HT1080 (cell line): ENCODE measurements at places on chromosomes 11 and 22. TPM values are rescaled to one million over a fixed set of nuclear protein-coding genes. Genes with fewer than 3 reads are reported as not detected.

GRCh38 chr11:128188346-128189004 is 398.9 kb downstream of the ETS1 start:
- no peak for DNase-seq

- no peak for DNase-seq
Observed at GRCh38 chr22:44247346-44247745, 65.4 kb downstream of the SHISAL1 start.

GRCh38 chr22:44023404-44024287 is 456 bp upstream of the PARVB start:
- peak; percentile 46 for DNase-seq

DNA sequence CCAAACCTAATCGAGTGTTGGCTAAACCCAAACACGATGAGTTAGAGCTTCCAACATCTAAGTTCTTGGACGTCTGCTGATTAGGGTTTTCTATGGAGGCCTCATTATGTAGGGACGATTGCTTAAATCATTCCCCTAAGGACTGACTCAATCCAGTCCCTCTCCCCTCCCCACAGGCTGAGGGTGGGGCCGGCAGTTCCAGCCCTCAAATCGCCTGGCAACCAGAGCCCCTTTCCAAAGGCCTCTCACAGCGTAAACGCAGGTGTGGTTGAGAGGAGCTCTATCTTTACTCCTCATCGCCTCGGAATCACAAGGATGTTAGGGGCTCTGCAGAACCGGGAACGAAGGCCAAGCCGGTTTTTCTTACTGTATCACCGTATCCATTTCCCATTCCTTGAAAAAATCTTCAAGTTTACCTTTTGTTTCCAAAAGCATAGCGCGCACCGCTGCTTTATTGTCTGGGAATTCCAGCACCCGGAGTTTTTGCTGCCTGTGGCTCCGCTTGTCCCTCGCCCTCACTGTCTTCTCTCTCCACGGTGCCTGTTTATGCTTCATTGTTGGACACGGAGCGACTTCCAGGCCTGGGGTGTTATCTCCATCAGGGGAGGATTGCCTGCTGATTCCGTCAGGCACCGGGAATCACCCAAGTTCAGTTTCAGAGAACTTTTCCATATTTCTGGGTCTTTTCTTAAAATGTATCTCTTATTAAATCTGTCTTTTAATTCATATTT is 13.8 kb upstream of the IFITM3 start:
- DNase-seq = no peak

GRCh38 chr11:114196997-114197703 is 99.0 kb upstream of the NNMT start:
- no peak for DNase-seq

- peak; percentile 43 for DNase-seq
Observed at GRCh38 chr22:36853407-36854099, 7.3 kb upstream of the NCF4 start.

- DNase-seq = no peak
Observed at GRCh38 chr11:107501713-107502112, 44.1 kb upstream of the CWF19L2 start.

GRCh38 chr11:71500601-71501021 is 26.5 kb upstream of the KRTAP5-7 start:
- DNase-seq = no peak

DNA sequence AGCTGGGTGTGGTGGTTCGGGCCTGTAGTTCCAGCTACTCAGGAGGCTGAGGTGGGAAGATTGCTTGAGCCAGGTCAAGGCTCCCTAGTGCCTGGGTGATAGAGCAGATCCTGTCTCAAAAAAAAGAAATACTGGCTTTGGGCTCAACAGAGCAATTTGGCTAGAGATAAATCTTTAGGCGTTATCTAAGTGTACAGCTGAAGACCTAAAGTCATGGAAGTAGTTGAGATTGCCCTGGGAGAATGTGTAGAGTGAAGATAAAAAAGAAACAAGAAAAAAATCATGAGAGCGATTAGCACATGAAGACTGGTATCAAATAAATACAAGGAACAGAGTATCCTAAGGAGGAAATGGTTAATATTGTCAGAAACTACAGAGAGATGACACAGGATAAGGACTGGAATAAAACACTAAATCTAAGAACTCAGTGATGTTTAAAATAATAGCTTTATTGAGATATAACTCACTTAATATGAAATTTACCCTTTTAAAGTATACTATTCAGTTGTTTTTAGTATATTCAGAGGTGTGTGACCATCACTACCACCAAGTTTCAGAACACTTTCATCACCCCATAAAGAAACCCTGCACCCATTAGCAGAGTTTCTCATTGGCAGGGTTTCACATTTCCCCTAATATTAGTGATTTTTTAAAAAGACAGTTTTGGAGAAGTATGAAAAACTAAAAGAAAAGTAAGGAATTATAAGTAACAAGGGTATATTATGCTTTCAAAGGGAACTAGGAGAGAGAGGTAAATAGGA is 20.7 kb downstream of the PIK3C2A start:
- DNase-seq = no peak

DNA sequence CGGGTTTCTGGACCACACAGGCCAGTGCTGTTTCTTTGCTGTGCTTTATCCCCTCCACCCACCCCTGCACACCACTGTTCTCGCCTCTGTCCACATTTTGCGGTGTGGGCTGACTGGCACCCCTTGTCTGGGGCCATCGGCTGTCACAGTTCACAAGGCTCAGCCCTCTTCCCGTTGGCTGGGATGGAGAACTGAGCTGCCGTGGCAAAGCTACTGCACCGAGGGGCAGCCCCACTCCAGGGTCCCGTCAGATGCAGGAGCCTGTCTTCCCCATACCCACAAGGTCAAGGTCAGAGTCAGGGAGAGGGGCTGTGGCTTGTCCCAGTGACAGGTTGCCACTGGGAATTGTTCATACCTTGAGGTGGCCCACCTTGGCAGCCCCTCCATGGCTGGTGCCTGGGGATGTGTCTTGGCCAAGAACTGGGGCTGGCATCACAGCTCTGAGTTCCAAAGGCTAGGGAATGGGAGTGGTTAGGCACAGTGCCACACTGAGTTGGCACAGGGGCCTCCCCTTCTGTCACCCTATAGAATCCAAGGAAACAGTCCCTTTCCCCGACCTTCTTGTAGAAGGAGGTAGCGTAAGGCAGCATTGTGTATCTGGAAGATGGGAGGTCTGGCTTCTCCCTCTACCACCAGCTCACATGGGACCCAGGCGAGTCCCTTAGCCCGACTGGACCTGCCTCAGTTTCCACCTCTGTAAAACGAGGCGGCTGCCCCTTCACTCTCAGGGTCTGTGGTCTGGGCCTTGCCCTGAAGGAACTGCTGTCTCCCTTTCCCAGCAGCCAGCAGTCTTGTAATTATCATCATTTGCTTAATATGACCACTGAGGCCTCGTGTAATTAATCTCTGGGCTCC is 3.4 kb downstream of the GRK2 start:
- DNase-seq = no peak

DNA sequence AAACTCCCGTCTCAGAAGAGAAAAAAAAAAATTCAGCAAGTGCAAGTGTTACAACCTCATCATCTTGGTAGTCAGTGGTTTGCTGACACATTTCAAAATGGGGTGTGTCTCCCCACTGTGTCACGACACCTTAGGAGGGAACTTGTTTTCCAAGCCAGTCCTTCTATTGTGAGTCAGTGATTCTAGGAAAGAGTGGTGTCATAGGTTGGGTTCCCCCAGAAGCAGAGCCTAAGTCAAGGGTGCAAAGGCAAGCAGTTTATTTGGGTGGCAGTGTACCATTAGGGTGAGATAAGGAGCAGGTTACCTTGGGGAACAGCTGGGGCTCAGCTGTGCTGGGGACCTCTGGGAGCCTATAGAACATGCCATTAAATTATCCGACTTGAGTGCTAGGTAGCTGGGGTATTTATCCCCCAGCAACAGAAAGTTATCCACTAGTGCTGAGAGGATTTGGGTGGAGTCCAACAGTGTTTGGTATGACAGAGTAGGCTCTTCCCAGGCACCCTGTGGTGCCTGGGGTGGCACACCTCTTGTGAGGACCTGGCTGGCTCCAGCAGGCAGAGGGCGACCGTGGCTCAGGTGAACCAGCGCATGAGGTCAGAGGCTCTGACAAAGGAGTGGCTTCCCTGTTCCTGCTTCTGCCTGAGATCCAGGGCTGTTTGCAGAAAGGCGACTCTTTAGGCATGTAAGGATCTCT is 41.7 kb downstream of the KIAA1671 start:
- DNase-seq = peak; percentile 88

- no peak for DNase-seq
Observed at GRCh38 chr11:115502636-115503082, 1.6 kb downstream of the CADM1 start.

- peak; percentile 64 for DNase-seq
Observed at GRCh38 chr11:112082729-112083128, 3.8 kb downstream of the TIMM8B start.

DNA sequence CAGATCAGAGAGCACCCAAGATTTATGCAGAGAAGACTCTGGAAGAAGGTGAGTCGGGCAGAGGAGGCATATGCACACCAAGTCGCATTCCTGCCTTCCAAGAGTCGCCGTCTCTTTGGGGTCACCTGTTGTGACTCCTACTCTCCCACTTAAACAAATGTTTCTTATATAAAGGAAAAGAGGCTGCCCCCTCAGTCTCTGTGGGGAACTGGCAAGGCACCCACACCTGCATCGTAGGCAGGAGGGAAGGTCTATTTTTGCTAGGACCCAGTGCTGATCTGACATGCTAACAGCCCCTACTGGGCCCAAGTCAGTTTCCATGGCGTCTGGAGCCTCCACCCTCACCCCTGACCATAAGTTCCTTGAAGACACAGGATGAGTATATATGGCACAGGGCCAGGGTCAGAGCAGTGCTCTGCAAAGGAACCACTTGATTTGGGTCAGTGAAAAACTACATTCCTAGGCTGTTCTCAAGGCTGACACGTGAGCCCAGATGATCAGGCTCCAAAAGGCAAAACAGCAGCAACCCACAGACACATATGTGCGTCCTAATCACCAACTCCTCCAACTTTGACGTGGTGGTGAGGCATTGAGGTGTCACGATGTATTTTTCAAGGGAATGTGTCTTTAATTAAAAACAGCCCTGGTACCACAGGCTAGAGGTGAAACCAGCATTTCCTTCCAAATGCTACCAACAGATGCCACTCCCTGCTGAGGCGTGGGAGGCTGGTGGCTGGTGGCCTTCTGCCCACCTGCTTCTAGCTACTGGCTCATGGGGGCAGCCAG is 55.6 kb upstream of the CSNK2A3 start:
- peak; percentile 13 for DNase-seq

- no peak for DNase-seq
Observed at GRCh38 chr11:95816037-95816436, 25.7 kb downstream of the CEP57 start.

GRCh38 chr11:5293028-5293427 is 8.7 kb downstream of the OR51B4 start:
- peak; percentile 46 for DNase-seq

GRCh38 chr11:69005183-69005630 is 7.8 kb downstream of the MRGPRF start:
- no peak for DNase-seq

DNA sequence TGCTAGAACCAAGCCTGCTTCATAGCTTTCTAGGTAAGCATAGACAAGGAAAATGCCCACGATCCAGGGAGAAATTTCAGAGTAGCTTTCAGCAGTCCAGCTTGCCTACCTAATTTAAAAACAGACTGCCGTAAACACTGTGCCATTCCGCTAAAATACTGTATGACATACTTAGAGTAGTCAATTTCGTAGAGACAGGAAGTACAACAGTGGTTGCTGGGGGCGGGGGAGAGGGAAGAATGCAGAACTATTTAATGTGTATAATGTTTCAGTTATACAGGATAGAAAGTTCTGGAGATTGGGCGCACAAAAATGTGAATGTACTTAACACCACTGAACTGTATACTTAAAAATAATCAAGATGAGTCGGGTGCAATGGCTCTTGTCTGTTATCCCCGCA is 56.7 kb downstream of the C11orf58 start:
- DNase-seq = no peak

- no peak for DNase-seq
Observed at GRCh38 chr11:68500206-68500605, 39.7 kb downstream of the PPP6R3 start.

DNA sequence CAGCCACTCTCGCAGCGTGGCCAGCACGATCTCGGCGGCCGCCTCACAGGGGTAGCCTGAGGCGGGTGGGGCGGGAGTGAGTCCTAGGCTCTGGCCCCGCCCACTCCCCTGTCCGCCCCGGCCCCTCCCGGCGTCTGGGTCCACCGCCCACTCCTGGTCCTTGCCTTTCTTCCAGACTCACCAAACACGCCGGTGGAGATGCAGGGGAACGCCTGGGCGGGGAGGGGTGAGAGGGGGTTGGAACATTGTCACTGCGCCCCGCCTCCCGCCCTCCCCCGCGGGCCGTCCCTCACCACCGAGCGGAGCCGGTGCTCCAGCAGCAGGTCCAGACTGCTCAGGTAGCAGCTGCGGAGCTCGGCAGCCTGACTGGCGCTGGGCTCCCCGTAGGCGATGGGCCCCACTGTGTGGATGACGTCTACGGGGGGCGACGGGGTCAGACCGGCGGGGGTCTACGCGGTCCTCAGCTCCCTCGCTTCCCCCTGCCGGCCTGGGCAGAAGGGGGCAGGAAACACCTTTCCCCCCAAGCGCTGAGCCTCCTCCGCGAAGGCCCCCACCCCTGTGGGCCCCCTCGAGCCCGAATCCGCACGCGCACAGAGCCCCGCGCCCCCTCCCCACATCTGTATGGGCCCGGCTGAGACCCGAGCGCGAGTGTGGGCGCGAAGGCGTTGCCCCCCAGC is 13.2 kb downstream of the OTUB1 start:
- no peak for DNase-seq

GRCh38 chr22:36700711-36701670 is 2.6 kb downstream of the CACNG2 start:
- no peak for DNase-seq

DNA sequence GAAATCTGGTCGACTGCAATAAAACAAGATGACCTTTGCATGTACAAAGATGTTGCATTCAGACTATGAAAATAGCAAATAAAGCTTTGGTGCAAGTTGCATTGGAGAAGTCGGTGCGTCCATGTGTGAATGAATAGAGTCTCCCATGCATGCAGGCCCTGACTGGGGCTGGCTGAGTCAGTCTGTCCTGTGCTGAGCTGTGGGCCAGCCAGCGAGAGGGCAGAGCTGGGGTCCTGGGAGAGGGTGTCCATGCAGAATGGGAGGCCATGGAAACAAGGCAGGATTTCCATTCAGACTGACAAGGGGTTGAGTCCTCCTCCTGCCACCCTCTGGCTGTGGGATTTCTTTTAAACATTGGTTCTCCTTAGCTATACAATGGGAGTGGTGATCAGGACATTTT is 2.3 kb upstream of the CRYBB3 start:
- DNase-seq = no peak

GRCh38 chr11:46529095-46529905 is 64.5 kb downstream of the AMBRA1 start:
- peak; percentile 56 for DNase-seq

HIPK3 gene
- 19.4 and 23.1 TPM in 2 replicates for total RNA-seq

IL18 gene
- total RNA-seq = 0.32 TPM in 1 of 2 replicates, not detected in the other

EFCAB6 gene
- total RNA-seq = not detected in 2 replicates

TTC12 gene
- 11.4 and 14.5 TPM in 2 replicates for total RNA-seq

PRG3 gene
- not detected in 2 replicates for total RNA-seq

CADM1 gene
- total RNA-seq = 30.1 and 30.8 TPM in 2 replicates

TMEM121B gene
- 0.10 TPM in 1 of 2 replicates, not detected in the other for total RNA-seq

H19 gene
- 0.21 and 0.27 TPM in 2 replicates for total RNA-seq

OR52B4 gene
- not detected in 2 replicates for total RNA-seq

C11orf24 gene
- total RNA-seq = 41.8 and 53.2 TPM in 2 replicates

FXYD2 gene
- total RNA-seq = not detected in 2 replicates
